IPS DF 6.9 (cell line): ENCODE measurements at places on chromosomes 1 and 21.

DNA sequence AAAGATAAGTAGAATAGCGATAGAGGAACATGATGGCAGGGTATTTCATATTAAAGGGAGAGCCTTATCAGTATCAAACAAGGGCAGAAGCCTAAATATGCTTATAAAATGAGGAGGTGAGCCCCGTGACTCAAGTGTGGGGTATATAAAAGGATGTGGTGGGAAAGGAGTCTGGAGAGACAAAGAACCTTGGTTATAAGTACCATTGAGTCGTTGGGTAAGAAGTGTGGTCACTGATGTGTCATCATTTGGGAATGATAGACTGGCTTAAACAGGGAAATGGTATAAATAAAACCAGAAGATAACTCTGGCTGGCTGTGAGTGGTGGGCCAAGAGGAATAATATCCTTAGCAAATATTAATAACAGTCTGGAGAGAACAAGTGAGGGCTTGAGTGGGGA lies 10.9 kb upstream of the CD5L start:
- H3K4me3 ChIP-seq: no peak overlapping the region
- H3K4me1 ChIP-seq: no peaks in the 10 kb centered on the region
- no peaks in the 10 kb centered on the region for H3K27me3 ChIP-seq

DNA sequence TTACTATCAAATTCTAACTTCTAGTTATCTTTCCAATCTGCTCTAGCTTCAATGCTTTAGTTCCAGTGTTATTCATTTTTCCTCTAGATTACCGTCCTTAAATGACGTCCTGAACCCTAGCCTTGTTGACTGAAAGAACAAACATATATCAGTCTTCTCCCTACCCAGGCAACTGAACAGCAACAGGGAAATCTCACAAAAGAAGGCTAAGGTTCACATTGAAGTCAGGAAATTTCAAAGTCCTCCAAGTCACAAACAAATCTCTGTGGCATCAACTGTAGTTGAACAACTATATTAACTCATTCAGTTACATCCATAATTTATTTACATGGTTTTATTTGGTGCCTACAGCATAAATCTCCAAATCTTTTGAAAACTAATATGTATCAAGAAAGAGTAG lies 19.5 kb downstream of the FOXJ3 start:
- H3K36me3 ChIP-seq: no peaks in the 10 kb centered on the region
- no peak overlapping the region for H3K4me3 ChIP-seq
- no peak for DNase-seq

DNA sequence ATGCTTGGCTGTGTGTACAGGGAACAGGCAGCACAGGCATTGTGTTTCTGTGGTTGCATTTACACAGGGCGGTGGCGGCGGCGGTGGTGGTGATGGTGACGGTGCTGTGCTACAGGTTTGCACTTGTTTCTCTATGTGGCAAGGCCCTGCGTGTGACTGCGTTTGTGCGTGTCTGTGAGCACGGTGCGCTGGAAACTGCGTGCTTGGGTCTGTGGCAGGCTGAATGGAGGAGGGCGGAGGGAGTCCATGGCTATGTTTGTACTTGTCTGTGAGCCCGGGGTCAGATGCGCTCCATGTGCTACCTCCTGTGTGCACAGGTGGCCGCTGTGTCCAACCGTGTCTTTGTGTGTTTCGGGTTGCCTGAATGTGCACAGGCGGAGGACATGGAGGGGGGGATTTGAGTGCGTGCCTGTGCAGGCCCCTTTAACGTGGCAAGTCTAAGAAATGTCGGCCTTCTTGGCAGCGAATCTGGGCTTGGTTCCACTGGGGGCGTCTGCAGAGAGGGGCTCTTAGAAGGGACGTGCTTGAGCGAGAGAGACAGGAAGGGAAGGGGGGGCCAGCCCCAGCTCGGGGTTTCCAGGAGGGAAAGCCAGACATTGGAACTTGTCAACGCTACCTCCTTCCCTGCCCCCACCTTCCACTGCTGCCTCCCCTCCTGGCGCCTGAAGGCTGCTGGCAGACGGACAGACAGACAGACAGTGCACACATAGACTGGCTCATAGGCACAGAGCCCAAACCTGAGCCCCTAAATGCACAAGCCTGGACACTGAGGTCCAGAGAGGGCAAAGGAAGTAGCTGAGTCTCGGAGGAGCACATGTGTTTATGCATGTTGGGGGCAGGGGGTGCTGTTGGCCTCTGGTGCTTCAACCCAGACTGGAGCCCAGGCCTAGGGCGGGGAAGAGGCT lies 32.7 kb upstream of the WASF2 start:
- DNase-seq: no peak
- no peak overlapping the region for H3K4me3 ChIP-seq
- H3K4me1 ChIP-seq: peaks cover 31% of the 10 kb centered on the region
- H3K27me3 ChIP-seq: no peaks in the 10 kb centered on the region

DNA sequence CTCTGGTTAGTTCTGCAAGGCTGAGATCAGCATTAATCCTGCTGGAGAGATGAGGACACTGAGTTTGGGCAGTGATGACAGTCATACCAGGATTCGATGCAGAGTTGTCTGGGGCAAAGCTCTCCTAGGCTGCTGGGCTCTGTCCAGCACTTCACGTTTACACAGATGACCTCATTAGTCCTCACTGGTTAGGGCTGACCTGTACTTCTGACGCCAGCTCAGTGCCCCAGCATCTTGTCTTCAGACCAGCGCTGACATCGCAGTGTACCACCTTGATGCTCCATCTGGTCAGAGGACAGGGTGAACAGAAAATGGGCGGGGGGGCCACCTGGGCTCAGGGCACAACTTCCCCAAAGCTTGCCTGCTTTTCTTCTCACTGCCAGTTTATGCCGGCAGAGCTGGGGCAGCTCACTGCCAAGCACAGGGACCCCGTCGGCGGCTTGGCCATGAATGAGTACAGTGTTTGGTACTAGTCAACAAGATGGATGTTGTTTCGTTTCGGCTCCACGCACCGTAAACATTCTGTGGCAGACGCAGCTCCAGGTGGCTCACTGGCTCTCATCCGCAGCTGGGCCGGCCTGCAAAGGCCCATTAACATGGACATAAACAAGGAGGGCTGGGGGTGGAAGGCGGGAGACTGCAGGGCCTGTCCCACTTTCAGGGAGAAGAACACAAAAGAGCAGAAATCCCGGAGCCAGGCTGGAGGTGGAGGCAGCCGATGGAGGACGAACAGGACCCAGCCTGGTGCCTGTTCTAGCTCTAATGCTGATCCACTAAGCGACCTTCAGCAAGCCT lies 118.7 kb downstream of the GLIS1 start:
- H3K4me3 ChIP-seq: no peak overlapping the region
- DNase-seq: no peak
- no peak overlapping the region for H3K27ac ChIP-seq
- H3K27me3 ChIP-seq: no peaks in the 10 kb centered on the region

- no peak for DNase-seq
- H3K4me1 ChIP-seq: peaks cover 2% of the 10 kb centered on the region; the same call in 1 of the 2 replicates
- no peaks in the 10 kb centered on the region for H3K27me3 ChIP-seq
- no peaks in the 10 kb centered on the region for H3K36me3 ChIP-seq
- no peak overlapping the region for H3K27ac ChIP-seq
- no peak overlapping the region for H3K4me3 ChIP-seq
Measured at GRCh38 chr1:180524160-180524914, 22.0 kb upstream of the ACBD6 start.

GRCh38 chr1:245401881-245402587 lies 247.2 kb downstream of the KIF26B start:
- no peaks in the 10 kb centered on the region for H3K36me3 ChIP-seq
- no peak overlapping the region for H3K4me3 ChIP-seq
- H3K27me3 ChIP-seq: no peaks in the 10 kb centered on the region

GRCh38 chr1:56073206-56073605 lies 506.2 kb downstream of the PLPP3 start:
- H3K36me3 ChIP-seq: no peaks in the 10 kb centered on the region
- H3K27me3 ChIP-seq: no peaks in the 10 kb centered on the region
- no peak overlapping the region for H3K27ac ChIP-seq
- H3K4me3 ChIP-seq: no peak overlapping the region

DNA sequence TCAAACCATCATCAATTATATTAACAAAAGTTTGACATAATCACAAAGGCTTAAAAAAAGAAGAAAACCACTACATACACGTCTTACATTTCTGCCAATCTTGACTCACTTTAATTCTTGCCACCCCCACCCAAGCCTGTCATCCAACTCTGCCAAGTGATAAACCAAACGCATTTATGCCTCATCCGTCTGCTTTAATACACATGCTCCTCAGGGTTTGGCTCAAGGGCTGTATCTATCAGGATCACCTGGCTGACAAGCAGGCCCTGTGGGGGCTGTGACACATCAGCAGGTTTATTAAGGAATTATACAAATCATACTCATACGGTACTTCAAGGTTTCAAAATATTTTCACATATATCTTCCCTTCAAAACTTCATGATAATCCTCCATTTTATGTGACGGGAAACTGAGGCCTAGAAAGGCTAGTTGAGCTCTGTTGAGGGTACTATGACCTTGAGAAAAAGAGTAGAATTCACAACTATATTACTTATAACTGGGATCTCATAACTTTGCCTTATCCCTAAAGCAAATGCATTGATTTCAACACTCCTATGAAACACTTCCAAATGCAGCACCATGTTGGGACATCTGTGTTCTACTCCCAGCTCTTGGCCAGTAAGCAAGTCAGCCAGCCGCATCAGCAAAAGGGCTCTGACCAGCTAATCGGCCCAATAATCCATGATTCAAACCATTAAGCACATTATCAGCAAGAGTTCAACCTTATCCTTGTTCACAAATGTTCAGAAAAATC lies 8.7 kb downstream of the SORT1 start:
- peaks cover 1% of the 10 kb centered on the region; the same call in 1 of the 2 replicates for H3K4me1 ChIP-seq
- H3K36me3 ChIP-seq: no peaks in the 10 kb centered on the region
- H3K27ac ChIP-seq: no peak overlapping the region
- DNase-seq: no peak
- H3K4me3 ChIP-seq: no peak overlapping the region

- DNase-seq: no peak
- no peak overlapping the region for H3K27ac ChIP-seq
- peak overlapping the region; percentile 79 for H3K4me3 ChIP-seq
- peaks cover 24% of the 10 kb centered on the region for H3K4me1 ChIP-seq
Measured at GRCh38 chr21:45405819-45406762, 1.1 kb downstream of the COL18A1 start.

GRCh38 chr1:185598332-185598731 lies 135.9 kb upstream of the HMCN1 start:
- no peak for DNase-seq
- 0 out of 2 replicates have a peak, but pooled peaks cover 1% of the 10 kb centered on the region for H3K4me1 ChIP-seq
- no peaks in the 10 kb centered on the region for H3K27me3 ChIP-seq
- no peak overlapping the region for H3K27ac ChIP-seq
- no peak overlapping the region for H3K4me3 ChIP-seq
- H3K36me3 ChIP-seq: no peaks in the 10 kb centered on the region

DNA sequence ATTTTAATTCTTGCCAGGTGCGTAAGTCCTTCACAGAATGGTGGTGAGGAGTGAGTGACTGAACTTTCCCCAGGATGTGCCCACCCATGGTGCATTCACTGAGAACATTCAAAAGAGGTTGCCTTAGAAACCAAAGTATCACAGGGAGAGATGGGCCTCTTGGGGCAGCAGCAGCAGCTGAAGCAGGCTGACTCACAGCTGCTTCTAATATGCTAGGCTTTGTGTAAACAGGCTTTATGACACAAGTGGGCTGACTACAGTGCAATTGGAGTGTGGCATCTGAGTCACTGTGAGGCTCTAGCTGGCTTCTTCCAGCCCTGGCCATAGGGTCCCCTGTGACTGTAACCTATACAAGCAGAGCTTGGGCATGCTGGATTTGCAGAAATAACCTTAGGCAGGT lies 12.6 kb downstream of the PIGP start:
- no peak overlapping the region for H3K4me3 ChIP-seq
- H3K4me1 ChIP-seq: peaks cover 3% of the 10 kb centered on the region; the same call in 1 of the 2 replicates
- no peaks in the 10 kb centered on the region for H3K27me3 ChIP-seq
- no peak overlapping the region for H3K27ac ChIP-seq

DNA sequence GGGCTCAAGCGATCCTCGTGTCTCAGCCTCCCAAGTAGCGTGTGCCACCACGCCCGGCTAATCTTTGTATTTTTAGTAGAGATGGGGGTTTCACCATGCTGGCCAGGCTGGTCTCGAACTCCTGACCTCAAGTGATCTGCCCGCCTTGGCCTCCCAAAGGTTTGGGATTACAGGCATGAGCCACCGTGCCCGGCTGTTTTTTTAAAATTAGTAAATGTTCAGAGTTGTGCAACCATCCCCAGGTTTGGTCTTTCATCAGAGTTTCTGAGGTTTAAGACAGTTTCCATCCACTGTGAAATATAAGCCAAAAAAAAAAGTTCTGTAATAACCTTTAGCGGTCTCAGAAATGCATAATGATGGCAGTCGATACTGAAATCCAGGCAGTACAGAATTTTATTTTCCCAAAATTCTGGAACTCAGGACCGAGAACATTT lies 550 bp upstream of the SYT11 start:
- H3K4me3 ChIP-seq: no peak overlapping the region; the same call in 1 of the 2 replicates
- DNase-seq: no peak
- no peak overlapping the region for H3K27ac ChIP-seq
- H3K4me1 ChIP-seq: no peaks in the 10 kb centered on the region

DNA sequence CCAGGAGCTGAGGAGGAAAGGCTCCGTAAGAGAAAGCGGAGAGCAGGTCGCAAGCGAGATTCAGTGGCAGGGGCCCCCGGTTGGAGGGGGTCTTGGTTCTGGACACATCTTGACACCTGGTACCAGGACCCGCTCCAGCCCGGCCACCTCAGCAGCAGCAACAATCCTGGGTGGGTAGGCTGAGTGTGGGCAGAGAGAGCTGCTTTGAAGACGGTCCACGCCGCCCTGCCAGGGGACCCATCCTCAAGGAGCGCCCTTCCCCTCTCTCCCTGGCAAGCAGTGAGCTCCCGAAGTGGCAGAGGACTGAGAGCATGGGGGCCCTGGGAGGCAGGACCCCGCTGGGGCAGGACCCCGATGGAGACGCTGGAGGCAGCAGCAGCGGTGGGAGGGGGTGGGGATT lies 35.6 kb upstream of the LAPTM5 start:
- H3K27me3 ChIP-seq: no peaks in the 10 kb centered on the region
- H3K4me1 ChIP-seq: no peaks in the 10 kb centered on the region
- H3K36me3 ChIP-seq: no peaks in the 10 kb centered on the region
- no peak overlapping the region for H3K4me3 ChIP-seq

GRCh38 chr1:74835051-74835450 lies 102.1 kb downstream of the TYW3 start:
- no peak for DNase-seq
- no peaks in the 10 kb centered on the region for H3K4me1 ChIP-seq
- H3K27me3 ChIP-seq: no peaks in the 10 kb centered on the region
- H3K4me3 ChIP-seq: no peak overlapping the region
- no peaks in the 10 kb centered on the region for H3K36me3 ChIP-seq

GRCh38 chr1:198160222-198160621 lies 3.4 kb downstream of the NEK7 start:
- no peaks in the 10 kb centered on the region for H3K4me1 ChIP-seq
- no peaks in the 10 kb centered on the region for H3K27me3 ChIP-seq
- no peak overlapping the region for H3K4me3 ChIP-seq
- DNase-seq: no peak
- no peaks in the 10 kb centered on the region for H3K36me3 ChIP-seq
